ENCODE measurements at places on chromosomes 5 and 9.

DNA sequence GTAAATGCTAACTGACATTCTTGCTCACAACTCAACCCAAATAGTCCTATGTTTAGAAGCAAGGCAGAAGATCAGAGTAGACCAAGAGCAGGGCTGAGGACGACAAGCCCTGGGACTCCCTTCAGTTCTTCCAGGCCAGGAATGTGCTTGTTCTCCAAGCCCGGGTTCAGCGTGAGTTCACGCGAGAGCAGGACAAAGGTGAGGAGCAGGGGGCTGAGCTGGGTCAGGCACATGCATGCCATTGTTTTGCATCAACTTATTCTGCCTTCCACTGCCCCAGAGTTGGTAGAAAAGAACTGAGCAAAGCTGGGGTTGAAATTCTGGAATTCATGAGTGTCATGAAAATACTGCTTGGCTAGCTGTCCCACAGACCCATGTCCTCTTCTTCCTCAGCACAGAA lies 206.5 kb downstream of the PAX5 start:
- no peak for DNase-seq

GRCh38 chr5:67053229-67053628 lies 143.4 kb downstream of the CD180 start:
- DNase-seq = no peak

DNA sequence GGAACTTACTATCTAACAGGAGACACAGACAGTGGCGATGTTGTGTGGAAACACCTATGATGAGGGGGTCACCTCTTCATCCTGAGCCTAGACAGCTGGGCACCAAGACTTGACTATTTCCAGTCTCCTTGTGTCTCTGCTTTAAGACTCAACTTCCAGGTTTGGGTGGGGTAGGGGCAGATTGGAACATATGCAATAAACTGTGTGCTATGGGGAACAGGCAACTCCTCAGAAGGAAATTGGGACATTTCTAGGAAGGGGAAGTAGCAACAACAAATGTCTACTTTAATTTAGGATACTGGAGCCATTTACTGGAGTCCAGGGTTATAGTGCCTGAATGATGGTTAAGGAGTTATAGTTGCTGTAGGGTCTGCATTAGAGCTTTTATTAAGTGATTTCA lies 57.3 kb downstream of the FGF18 start:
- no peak for DNase-seq

- no peak for DNase-seq
Measured at GRCh38 chr9:110104261-110104809, 103.6 kb downstream of the C9orf152 start.

- no peak for DNase-seq
Measured at GRCh38 chr9:133773889-133774655, 35.9 kb upstream of the SARDH start.
